ENCODE measurements at places on chromosomes 13 and 19.

- DNase-seq, result no peak
Observed at GRCh38 chr19:2490659-2491058, 14.7 kb downstream of the GADD45B start.

- no peak for DNase-seq
Observed at GRCh38 chr19:6717036-6717435, 3.4 kb downstream of the C3 start.

DNA sequence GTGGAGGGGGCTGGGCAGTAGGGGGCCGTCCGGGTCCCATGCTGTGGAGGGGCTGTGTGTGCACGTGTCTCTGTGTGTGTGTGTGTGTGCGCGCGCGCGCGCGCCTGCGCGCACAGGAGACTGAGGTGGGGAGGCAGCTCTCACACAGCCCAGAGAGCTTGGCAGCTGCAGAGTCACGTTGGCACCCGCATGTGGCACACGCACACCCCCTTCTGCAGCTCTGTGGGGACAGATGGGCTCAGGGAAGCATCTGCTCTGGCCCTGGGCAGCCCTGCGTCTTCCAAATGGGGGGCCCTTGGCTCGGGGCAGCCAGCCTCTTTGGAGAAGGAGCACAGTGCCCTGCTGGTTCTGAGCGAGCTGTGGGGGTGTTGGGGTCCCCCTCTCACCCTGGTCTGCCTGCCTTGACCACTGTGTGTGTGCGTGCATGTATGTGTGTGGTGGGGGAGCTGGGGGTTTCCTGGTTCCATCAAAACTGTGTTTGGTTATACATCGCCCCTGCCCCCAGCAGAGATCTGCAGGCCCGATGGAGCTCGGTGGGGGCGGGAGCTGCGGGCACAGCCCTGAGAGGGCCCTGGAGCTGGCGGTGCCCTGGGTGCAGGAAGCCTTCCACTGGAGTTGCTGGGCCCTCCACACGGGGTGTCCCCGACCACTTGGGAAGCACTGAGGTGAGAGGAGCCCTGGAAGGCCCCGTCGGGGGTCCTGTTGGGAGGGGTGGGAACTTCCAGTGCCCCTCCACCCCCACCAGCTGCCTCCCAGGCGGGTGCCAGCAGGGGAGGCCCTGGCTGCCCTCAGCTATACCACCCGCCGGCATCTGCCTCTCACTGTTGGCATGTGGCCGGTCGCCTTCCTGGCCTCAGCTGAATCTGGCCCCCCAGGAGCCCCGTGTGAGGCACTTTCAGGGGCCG lies 67.1 kb downstream of the KDM4B start:
- DNase-seq, result no peak

DNA sequence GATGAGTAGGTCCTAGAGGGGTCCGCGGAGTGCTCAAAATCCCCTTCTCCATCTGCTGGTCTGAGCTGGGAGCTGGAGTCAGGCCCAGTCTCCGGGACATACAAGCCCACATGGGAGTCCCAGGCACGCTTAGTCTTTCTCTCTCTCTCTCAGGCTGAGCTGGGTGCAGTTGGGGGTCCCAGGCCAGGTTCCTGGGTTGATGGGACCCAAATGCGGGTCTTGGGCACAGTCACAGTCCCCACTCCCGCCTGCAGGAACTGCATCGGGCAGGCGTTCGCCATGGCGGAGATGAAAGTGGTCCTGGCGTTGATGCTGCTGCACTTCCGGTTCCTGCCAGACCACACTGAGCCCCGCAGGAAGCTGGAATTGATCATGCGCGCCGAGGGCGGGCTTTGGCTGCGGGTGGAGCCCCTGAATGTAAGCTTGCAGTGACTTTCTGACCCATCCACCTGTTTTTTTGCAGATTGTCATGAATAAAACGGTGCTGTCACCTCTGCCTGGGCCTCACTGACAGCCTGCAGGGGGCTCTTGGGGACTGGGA lies 23.8 kb downstream of the CYP4F12 start:
- no peak for DNase-seq

DNA sequence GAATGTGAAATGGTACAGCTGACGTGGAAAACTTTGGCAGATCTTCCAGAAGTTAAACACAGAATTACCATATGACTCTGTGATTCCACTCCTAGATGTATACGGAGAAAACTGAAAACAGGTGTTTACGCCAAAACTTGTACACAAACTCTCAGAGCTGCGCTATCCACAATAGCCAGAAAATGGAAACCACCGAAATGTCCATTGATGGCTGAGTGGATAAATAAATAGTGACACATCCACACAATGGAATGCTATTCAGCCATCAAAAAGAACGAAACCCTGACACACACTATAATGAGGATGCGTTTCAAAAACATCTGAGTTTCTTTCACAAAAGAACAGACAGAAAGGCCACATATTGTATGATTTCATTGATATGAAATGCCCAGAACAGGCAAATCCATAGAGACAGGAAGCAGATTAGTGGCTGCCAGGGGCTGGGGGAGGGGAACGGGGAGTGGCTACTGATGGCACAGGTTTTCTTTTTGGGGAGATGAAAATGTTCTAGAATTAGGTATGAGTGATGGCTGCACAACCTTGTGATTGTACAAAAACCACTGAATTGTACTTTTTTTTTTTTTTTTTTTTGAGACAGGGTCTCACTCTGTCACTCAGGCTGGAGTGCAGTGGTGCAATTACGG lies 33.0 kb downstream of the IL12RB1 start:
- no peak for DNase-seq

GRCh38 chr19:10725415-10725814 lies 7.5 kb downstream of the DNM2 start:
- DNase-seq, result no peak

All from iPS DF 19.7 (cell line).